ENCODE measurements at places on chromosomes 1 and 21.

- DNase-seq = no peak
Measured at GRCh38 chr1:201379733-201380242, 2.3 kb upstream of the TNNT2 start.

DNA sequence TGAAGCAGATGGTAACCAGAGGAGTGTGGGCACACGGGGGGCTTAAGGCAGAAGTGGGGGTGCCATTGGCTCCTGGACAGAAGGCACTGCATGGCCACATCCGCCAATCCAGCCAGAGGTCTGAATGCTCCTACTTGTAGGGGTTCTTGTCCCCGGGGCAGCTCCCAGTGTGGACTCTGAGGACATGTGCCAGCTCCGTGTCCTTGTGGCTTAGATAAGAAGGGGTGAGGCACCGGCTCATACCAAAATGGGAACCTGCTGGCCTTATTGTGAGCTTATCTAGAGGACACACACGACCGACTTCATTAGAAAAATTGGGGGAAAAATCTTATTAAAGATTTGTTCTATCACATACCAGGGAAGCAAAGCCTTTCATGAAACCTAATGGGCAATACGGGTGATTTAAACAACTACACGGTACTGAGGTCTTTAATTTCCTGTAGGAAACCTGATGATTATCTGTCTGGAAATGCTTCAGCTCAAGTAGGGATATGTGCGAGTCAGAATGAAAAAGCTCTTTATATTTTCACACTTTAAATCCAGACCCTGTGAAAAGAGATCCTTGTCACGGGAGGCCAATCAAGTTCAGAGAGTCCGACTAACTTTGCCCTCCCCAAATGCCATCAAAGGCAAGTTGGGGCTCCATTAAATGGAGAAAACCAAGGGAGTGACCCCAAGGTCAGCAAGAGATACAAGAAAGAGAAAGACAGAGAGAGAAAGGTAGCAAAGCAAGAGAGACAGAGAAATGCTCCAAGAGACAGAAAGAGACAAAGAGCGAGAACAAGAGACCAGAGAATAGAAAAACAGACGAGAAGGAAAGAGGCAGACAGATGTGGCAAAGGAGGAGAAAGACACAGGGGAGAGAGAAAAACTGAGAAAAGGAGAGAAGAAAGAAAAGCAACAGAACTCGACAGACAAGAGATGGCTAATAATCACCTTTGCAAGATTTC lies 14.1 kb upstream of the KCNN3 start:
- DNase-seq = no peak

GRCh38 chr21:42086969-42087368 lies 15.9 kb downstream of the UMODL1 start:
- no peak for DNase-seq

- DNase-seq = no peak
Measured at GRCh38 chr1:229155472-229155871, 115.4 kb upstream of the RAB4A start.

GRCh38 chr1:157199421-157199755 lies 61.2 kb upstream of the ETV3 start:
- DNase-seq = no peak

GRCh38 chr1:29933067-29933466 lies 696.7 kb downstream of the PTPRU start:
- no peak for DNase-seq

DNA sequence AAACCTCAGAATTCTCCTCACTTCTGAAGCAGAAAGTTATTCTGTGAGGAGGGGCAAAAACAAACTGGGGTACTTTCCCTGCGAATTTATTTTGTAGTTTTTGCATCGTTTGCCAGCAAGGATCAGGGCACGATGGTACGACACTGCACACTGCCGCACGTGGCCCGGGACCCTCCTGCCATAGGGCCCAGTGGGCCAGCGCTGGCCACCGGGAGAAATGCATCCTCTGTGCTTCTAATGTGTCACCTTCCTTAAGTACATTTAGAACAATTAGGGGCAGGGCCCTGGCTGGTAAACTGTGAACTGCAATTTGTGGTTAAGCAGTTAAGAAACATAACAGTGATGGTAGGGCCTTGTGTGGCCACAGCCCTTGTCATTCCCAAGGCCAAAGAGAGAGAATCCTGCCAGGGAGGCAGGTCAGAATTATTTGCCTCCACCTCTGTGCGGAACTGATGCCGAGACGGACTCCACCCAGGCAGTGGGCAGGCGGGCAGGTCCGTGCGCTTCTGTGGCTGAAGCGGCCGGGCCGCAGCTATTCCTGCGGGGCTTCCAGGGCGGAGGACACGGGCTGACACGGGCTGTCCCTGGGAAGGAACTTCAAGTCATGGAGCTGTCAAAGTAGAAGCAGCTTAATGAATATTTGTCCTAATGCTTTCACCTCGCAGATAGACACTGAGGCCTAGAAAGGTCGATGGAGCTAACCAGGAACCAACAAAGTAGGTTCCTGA lies 12.5 kb downstream of the GPR137B start:
- no peak for DNase-seq

- DNase-seq = no peak
Measured at GRCh38 chr1:61157468-61157987, 75.2 kb downstream of the NFIA start.

- no peak for DNase-seq
Measured at GRCh38 chr1:247494767-247495166, 36.9 kb upstream of the OR2B11 start.

GRCh38 chr1:222896630-222897526 lies 82.0 kb downstream of the DISP1 start:
- no peak for DNase-seq

GRCh38 chr21:34603710-34604057 lies 11.2 kb downstream of the RCAN1 start:
- no peak for DNase-seq

- no peak for DNase-seq
Measured at GRCh38 chr1:55375617-55376258, 160.6 kb upstream of the USP24 start.

DNA sequence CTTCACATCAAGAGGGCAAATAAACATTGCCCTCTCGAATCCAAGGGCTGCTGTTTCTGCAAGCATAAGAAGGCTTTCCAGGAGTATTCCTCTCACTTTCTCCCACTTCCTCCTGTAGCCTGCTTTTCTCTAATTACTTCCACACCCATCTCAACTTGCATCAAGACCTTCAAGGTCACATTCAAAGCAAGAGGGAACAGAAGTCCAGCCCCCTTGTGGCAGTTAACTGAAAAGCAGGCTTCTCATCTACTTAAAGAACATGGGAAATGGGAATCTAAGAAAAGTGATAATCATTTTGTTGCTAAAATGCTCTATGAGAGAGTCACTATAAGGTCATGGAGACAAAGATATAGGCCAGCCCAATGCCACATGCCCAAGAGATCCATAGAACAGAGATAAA lies 874.4 kb downstream of the KCNT2 start:
- DNase-seq = no peak

DNA sequence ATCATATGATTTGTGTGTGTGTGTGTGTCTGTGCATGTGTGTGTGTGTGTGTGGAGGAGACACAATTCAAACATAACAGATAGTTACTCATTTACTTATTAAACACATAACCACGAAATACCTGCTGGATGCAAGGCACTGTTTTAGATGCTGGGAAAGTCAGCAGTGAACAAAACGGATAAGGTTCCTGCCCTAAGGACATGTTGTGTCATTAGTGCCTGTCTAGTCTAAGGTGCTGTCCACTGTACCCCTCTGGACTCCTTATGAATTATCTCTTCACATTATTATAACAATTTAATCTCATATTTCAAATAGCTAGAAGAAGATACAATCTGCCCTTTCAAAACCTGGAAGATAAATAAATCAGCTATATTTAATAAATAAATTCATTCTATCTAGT lies 162.4 kb downstream of the PLPPR5 start:
- no peak for DNase-seq

DNA sequence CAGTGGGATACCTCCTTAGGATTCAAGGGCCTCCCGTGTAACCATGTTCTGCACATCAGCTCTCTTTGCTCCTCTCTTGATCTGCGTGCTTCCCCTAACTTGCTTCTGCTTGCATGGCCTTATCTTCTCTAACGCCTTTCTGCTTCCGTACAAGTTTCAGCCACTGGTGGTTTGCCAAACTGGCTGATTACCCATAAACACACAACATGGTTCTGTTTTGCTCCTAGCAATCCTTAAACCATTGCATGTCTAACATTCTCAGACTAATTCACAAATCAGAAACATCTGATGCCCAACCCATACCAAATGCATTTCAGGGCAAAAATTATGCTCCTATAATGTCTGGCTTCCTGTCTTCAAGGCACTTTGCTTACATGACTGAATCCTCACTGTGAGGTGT lies 166.4 kb downstream of the PBX1 start:
- DNase-seq = no peak

GRCh38 chr1:87872189-87872588 lies 543.5 kb downstream of the LMO4 start:
- DNase-seq = no peak

DNA sequence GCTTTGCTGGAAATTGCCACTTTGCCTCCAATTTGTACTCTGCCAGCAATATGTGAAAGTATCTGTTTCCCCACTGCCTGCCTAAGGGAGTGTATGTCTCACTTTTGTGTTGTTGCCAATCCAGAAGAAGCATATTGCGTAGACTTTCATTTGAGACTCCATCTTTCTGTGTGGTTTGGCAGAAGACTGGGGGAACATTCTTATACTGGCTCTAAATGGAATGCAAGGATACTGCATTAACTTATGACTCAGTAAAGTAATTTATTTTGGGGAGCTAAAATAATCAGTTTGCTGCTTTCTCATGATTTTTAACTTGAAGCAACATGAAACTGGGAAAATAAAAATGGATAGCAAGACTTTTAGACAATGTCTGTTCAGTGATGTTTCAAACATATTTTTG lies 107.7 kb upstream of the TMPRSS2 start:
- DNase-seq = no peak

DNA sequence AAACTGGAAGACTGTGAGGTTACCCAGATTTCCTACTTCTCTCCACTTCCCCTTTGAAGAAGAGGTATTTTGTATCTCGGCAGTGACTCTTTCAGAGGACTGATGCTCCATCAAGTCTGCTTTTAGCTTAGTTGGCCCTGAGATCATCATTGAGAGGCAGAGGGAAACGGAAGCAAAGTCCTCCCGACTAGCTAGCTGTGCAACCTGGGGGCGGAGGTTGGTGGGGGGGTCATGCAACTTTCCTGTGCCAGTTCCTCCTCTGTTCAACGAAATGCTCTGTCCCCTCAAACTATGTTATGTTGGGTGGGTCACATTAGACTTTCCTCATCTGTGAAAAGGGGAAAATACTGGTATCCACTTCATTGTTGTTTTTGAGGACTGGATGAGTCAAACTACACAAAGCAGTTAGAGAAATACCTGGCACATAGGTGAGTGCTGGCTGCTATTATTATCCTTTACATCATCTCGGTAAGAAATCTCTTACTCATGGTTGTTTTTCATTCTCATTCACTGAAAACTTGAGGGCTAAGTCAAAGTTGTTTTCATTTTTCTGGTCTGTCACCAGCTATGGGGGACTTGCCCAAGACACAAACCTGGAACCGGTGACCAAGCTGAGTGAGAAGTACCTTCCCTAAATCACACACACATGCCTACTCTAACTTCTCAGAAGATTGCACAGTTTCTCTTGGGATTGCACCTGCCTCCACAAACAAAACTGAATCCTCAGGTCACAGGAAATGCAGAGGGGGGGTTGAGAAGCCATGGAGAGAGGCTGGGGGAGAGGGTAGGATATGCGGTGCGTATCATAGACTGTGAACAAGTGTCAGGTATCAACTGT lies 83.3 kb downstream of the ABCA4 start:
- DNase-seq = no peak

- no peak for DNase-seq
Measured at GRCh38 chr1:35502242-35502641, 55.0 kb downstream of the KIAA0319L start.

- no peak for DNase-seq
Measured at GRCh38 chr1:162389021-162389818, 7.7 kb downstream of the C1orf226 start.

- peak; percentile 65 for DNase-seq
Measured at GRCh38 chr1:20376880-20377494, 86.3 kb downstream of the VWA5B1 start.

GRCh38 chr1:21654209-21654608 lies 14.9 kb downstream of the RAP1GAP start:
- no peak for DNase-seq

DNA sequence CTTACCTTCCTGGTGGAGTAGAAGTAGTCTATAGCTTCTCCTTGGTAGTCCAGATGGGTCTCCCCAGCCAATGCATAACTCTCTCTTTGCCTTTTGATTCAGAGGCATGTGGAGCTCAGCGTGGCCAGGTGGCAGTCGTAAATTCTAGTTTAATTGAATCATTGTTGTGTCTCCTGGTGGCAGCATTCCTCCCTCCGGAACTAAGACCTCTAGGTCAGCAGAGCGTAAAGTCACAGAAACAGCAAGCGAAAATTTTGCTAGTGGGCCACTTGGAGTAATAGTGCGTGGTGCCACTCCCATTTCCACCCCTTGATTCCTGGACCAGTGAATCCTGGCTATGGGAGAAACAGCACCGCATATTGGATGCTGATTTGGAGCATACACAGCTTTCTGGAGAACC lies 3.9 kb upstream of the TMPRSS2 start:
- DNase-seq = no peak

DNA sequence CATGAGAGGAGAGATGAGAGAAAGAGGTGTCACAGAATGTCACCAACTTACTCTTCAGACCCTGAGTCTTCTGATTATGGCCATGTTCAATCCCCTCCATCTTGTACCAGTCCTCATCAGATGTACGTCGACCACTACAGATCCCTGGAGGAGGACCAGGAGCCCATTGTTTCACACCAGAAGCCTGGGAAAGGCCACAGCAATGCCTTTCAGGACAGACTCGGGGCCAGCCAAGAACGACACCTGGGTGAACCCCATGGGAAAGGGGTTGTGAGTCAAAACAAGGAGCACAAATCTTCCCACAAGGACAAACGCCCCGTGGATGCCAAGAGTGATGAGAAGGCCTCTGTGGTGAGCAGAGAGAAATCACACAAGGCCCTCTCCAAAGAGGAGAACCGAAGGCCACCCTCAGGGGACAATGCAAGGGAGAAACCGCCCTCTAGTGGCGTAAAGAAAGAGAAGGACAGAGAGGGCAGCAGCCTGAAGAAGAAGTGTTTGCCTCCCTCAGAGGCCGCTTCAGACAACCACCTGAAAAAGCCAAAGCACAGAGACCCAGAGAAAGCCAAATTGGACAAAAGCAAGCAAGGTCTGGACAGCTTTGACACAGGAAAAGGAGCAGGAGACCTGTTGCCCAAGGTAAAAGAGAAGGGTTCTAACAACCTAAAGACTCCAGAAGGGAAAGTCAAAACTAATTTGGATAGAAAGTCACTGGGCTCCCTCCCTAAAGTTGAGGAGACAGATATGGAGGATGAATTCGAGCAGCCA lies 8.0 kb downstream of the ELOA start:
- DNase-seq = peak; percentile 13

- no peak for DNase-seq
Measured at GRCh38 chr1:7839526-7839925, 13.3 kb downstream of the UTS2 start.

- DNase-seq = peak; percentile 33
Measured at GRCh38 chr1:228445843-228446650, 29.4 kb upstream of the TRIM17 start.
